ENCODE measurements at places on chromosomes 16 and 17.

GRCh38 chr17:6713130-6713917 is at the start of gene SLC13A5:
Gene SLC13A5 (minus strand): TSS chr17:6713369. CDS start chr17:6713333, 36 bp downstream.
- DNase-seq = peak; percentile 46

DNA sequence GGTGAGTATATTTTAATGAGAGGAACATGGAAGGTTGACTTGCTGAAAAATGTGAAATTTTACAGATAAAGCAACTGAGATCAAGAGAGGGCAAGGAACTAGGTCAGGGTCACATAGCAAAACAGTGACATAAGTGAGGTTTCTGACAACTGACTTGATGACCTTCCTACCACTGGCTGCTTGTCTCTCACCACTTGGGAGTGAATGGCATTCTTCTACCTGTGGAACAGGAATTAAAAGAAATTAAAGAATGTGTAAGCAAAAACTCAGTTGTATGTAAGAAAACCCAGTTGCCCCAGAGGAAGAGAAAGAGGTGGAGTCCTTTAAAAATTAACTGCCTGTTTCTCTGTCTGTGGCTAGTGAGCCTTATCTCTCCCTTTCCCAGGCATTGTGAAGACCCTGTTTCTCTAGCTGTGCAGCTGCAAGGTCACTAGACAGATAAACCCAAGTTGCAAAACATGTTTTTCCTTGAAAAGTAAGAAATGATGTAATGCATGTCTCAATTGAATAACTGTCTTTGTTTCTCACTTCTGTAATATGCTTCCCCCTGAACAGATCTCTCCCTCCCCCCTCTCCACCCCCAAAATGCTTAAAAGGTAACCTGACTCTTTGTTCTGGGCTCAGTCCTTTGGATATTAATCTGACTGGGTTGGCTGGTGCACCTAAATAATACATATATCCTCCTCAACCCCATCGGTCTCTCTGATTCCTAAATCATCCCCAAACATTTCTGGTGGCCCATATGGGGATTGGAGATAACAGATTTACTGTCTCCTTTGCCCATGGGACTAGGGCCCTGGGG is 23.4 kb downstream of the ACSM1 start:
- no peak for DNase-seq

DNA sequence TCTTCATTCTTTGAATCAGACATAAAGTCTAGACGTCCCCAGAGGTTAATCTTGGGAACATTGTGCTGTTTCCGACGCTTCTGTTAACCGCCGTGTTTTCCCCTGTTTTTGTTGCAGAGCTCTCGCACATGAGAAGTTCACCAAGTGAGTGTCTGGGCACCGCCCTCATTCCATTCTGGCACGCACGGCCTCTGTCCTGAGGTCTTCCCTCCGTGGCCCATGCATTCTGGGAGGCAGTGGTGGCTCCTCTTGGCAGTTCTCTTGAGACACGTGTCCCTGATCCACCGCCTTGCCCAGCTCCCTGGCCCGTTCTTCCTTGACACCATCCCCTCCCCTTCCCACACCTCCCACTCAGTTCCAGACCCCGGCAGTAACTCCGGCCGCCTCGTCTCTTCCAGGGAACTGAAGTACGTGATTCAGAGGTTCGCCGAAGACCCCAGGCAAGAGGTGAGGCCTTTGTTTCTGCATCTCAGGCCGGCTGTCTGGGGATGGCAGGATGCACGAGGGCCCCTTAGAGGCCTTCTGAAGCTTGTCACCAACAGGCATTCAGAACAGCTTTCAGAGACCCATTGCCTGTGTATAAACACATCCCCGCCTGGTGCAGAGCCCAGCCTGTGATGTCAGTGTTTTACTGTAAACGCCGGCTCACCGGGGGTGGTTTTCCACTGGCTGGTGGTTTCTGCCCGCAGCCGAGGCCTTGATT is 85.9 kb upstream of the PLCG2 start:
- no peak for DNase-seq

- peak; percentile 87 for DNase-seq
Measured at GRCh38 chr16:67155295-67156142, 4.2 kb downstream of the TRADD start.

DNA sequence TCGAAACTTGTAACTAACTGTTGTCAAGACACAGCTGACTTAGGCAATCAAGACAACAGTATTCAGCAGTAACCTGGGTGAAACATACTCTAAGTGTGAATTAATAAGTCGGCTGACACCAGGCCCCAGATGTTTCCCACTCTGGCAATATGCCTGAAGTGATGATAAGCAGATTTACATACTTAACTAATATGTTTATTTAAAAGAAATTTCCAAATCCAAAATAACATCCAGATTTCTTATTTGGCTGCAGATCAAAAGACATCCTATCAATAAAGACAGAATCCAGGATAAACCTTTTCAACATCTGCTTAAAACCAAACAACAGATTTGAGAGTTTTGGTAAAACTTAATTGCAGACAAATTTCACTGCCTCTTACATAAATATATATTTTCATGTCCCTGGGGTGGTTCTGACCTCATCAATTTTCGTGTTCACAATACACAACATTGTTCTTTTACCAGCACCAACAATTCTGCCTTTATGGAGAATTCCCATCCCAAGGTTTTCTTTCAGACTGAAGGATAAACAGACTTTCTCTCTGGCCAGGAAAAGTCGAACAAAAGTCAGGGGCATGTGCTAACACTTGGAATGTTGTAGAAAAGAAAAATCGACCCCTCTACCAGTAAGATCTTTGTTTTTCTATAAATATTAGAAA is 45.1 kb upstream of the TOX3 start:
- no peak for DNase-seq

GRCh38 chr16:85428168-85428898 is 184.8 kb upstream of the GSE1 start:
- peak; percentile 46 for DNase-seq

DNA sequence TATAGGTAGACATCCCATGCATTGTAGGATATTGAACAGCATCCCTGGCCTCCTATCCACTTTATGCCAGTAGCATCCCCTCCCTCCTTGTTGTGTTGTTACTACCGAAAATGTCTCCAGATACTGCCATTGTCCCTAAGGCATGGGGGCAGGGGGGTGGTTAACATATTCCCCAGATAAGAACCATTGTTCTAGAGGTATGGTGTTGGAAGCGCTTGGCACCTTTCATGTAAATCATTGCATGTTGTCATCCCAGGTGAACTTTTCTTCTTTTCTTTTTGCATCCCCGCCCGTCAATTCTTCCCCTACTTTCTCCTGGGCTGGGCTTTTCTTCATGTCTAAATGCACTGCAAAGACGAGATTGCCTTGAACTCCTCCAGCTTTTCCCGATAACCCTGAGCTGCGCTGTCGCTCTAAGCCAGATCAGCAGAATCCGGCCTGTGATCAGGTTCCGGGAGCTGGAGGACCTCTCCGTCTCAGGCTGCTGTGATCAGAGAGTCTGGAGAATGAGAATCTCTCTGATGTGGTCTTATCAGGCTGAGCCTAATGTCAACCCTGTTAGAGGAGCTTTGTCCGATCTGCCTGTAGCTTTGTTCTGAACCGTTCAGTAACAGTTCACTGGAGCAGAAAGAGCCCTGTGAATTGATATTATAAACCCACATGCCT is 76.2 kb downstream of the RBFOX1 start:
- DNase-seq = no peak

DNA sequence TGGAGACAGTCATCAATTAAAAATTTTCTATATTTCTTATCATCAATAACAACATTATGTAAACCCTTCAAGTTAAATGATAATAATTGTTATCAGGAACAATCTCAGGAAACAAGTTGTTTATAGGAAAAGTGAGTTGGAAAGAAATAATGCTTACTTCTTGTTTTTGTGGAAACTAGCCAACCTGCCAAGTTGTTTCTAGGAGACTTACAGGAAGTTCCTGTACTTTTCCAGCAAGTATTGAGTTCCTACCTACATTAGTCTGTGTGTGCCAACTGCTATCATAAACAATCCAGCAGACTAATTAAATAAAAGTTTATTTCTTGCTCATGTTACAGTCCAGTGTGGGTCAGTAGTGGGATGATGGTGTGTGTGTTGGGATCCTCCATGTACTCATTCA is 1.6 kb upstream of the CCL14 start:
- no peak for DNase-seq

- no peak for DNase-seq
Measured at GRCh38 chr17:40778461-40778860, 3.9 kb downstream of the KRT27 start.

DNA sequence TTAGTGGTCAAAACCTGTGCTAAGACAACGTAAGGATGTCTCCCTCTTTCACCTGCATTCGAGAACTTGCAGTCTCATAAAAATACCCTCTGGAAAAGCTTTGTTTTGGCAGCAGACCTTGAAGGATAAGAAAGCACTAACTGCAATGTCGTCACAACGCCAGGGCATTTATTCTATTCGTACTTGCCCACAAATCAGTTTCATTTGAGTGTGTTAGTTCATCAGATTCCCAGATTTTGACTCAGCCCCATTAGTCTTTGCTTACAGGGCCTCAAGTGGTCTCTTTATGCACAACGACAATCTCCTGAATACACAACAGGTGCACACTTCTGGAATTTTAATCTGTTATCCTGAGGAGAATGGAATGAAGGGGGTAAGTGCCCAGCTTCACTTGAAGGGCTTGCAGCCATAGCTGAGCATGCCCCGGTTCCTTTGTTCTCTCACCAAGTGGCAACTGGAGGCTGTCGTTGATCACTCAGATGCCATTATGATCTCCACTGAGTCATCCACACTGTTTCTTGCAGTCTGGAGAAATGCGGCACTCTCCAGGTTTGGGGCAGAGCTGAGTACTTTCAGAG is 58.8 kb downstream of the CLEC19A start:
- DNase-seq = no peak

DNA sequence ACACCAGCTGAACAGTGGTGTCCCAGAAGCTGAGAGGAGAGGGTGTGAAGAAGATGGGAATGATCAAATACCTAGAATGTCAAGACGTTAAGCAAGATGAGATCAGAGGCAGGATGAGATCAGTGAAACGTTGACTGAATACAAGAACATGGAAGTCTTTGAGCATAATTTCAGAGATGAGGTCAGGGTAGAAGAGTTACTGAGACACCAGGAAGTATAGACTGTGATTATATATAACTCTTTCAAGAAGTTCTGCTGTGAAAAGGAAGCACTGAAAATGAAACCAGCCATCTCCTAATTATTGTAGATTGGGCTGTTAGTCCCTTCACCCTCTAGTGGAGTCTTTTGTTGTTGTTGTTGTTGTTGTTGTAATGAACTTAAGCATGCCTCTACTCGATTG is 9.1 kb downstream of the SHCBP1 start:
- DNase-seq = peak; percentile 47

GRCh38 chr17:65283704-65284103 is 146.5 kb downstream of the RGS9 start:
- DNase-seq = no peak

- DNase-seq = peak; percentile 38
Measured at GRCh38 chr17:4492721-4493561, 5.7 kb upstream of the SPNS2 start.

- no peak for DNase-seq
Measured at GRCh38 chr16:77298418-77299360, 99.5 kb downstream of the SYCE1L start.

DNA sequence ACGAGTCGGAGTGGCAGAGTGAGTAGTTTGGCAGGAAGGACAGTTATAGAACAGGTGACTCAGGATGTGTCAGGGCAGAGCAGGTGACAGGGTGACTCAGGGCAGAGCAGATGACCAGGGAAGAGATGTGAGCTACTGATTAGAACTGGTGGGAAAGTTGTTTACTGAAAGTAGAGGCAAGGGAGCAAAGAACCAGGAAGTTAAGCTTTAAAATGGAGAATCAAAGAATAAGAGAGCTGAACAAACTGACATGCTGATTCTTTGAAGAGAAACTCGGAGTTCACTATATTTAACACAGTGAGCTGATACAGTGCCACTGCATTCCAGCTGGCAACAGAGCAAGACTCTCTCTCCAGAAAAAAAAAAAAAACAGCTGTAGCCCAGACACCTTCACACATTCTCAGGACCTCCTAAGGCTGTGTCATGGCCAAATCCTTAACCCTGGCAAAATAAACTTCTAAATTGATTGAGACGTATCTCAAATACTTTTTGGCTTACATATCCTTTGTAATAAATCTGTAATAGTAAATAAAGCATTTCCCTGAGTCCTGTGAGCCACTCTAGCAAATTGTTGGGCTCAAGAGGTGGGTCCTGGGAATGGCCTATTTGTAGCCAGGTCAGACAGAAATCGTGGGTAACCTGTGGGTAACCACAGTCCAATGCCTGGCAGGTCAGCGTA is 12.3 kb upstream of the UBE2I start:
- peak; percentile 41 for DNase-seq

All from suppressor macrophage treated with lipopolysaccharide for 4 hours (primary cell).